ENCODE measurements at places on chromosomes 2 and 18.

DNA sequence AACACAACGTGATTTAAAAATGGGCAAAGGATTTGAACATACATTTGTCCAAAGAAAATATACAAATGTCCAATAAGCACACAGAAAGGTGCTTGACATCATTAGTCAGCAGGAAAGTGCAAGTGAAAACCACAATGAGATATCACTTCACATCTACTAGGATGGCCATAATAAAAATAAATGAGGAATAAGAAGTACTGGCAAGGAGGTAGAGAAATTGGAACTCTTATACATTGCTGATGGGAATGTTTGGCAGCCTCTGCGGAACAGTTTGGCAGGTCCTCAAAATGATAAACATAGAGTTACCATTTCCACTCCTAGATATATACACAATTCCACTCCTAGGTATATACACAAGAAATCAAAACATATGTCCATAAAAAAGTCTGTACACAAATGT is 51.0 kb upstream of the PGAP1 start:
- no peaks in the 10 kb centered on the region for H3K27me3 ChIP-seq
- H3K27ac ChIP-seq, result no peak overlapping the region
- peaks cover 8% of the 10 kb centered on the region for H3K4me1 ChIP-seq
- no peak overlapping the region for H3K4me3 ChIP-seq

- DNase-seq, result no peak
- no peaks in the 10 kb centered on the region for H3K4me1 ChIP-seq
- H3K36me3 ChIP-seq, result no peaks in the 10 kb centered on the region
- no peak overlapping the region for H3K27ac ChIP-seq
- H3K27me3 ChIP-seq, result no peaks in the 10 kb centered on the region
Measured at GRCh38 chr2:154855138-154855537, 156.6 kb downstream of the KCNJ3 start.

GRCh38 chr18:49788327-49788898 is 24.9 kb downstream of the ACAA2 start:
- H3K4me3 ChIP-seq, result no peak overlapping the region
- no peak for DNase-seq
- H3K4me1 ChIP-seq, result no peaks in the 10 kb centered on the region

- no peak for DNase-seq
- no peak overlapping the region for H3K27ac ChIP-seq
- H3K36me3 ChIP-seq, result peaks cover 12% of the 10 kb centered on the region
- H3K4me3 ChIP-seq, result no peak overlapping the region
- peaks cover 7% of the 10 kb centered on the region for H3K4me1 ChIP-seq
- H3K27me3 ChIP-seq, result peaks cover 55% of the 10 kb centered on the region
Measured at GRCh38 chr18:11653521-11653920, 35.5 kb upstream of the GNAL start.

- H3K4me3 ChIP-seq, result peak overlapping the region; percentile 88
- no peak for DNase-seq
Measured at GRCh38 chr2:130390460-130391057, 34.7 kb downstream of the PTPN18 start.

- DNase-seq, result no peak
- H3K27me3 ChIP-seq, result no peaks in the 10 kb centered on the region
- no peak overlapping the region for H3K4me3 ChIP-seq
- H3K36me3 ChIP-seq, result no peaks in the 10 kb centered on the region
- no peak overlapping the region for H3K27ac ChIP-seq
- no peaks in the 10 kb centered on the region for H3K4me1 ChIP-seq
Measured at GRCh38 chr2:216283038-216283900, 89.0 kb downstream of the MARCHF4 start.

- H3K27me3 ChIP-seq, result peaks cover 20% of the 10 kb centered on the region
- H3K4me3 ChIP-seq, result no peak overlapping the region
- H3K36me3 ChIP-seq, result no peaks in the 10 kb centered on the region
- no peak overlapping the region for H3K27ac ChIP-seq
- DNase-seq, result no peak
- no peaks in the 10 kb centered on the region for H3K4me1 ChIP-seq
Measured at GRCh38 chr2:173010233-173010632, 65.4 kb upstream of the MAP3K20 start.

GRCh38 chr2:162328424-162329157 is 10.1 kb upstream of the IFIH1 start:
- H3K36me3 ChIP-seq, result no peaks in the 10 kb centered on the region
- peak overlapping the region; percentile 61 for H3K4me3 ChIP-seq
- no peak overlapping the region for H3K27ac ChIP-seq

Data from naive B cell (primary cell).